Cardiac fibroblast (primary cell): ENCODE measurements at places on chromosomes 1 and 21.

DNA sequence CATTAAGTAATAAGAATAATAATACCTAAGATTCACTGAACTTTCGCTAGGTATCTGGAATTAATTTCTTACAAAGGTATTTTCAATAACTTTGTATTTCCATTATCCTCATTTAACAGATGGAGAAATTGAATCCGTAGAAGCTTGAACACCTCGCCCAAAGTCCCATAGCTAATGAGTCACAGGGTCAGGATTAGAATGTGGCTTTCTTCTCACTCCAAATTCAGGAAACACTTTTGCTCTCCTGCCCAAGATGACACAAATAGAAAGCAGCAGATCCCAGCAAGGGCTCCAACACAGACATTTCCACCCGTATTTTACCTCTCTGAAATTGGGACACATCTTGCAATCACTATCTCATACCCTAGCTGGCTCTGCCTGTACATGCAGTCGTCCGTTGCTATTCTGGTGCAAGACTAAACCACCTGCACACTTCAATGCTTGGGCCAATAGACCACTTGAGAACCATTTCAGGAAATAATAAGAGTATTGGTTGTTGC lies 125.9 kb upstream of the GREM2 start:
- no peak for DNase-seq

GRCh38 chr1:202162047-202162417 lies 1.6 kb upstream of the PTPN7 start:
- no peak for DNase-seq

GRCh38 chr1:41629571-41629970 lies 145.1 kb upstream of the EDN2 start:
- DNase-seq = peak; percentile 76

DNA sequence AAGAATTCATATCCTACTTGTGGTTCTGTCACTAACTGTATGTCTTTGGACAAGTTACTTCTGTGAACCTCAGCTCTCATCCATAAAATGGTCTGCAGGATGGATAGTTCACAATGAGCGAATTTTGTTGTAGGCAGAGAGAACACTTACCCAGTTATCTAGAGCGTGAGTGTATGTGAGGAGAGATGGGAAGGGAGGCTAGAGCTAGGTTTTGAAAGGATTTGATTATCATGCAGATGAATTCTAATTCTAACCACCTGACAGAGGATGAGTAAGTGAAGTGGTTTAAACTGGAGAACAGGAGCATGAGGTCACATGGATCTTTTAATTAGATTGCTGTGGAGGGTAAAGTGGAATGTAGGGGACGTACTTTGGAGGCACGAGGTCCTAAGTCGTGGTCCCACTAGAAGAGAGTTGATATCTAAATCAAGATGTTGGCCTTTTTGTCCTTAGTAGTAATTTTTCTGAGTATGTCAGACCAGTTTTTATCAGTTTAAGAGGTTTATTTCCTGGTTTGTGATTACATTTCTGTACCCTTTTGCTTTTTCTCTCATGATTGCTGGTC lies 5.0 kb downstream of the SUCO start:
- DNase-seq = no peak

DNA sequence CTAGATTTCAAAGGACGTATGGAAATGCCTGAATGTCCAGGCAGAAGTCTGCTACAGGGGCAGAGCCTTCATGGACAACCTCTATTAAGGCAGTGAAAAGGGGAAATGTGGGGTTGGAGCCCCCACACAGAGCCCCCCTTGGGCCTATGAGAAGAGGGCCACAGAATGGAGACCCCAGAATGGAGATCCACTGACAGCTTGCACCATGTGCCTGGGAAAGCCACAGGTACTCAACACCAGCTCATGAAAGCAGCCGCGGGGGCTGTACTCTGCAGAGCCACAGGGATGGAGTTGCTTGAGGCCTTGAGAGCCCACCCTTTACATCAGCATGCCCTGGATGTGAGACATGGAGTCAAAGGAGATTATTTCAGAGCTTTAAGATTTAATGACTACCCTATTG lies 108.7 kb downstream of the DMRTB1 start:
- DNase-seq = no peak

- no peak for DNase-seq
Measured at GRCh38 chr1:43247256-43247921, 22.4 kb upstream of the TMEM125 start.

DNA sequence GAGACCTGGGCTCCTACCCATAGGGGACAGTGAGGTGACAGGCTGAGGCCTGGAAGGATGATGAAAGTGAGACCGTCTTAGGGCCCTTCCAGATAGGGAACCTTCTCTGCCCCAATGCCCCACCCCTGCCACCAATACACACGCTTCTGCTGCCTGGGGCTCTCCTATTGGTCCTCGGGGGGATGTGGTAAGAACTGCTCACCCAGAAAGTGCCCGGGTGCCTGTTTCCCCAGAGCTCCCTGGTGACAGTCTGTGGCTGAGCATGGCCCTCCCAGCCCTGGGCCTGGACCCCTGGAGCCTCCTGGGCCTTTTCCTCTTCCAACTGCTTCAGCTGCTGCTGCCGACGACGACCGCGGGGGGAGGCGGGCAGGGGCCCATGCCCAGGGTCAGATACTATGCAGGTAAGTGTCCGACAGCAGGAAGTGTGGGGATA lies 948 bp downstream of the SEMA4A start:
- DNase-seq = no peak

- DNase-seq = peak; percentile 60
Measured at GRCh38 chr1:234699795-234700665, 90.1 kb upstream of the IRF2BP2 start.

DNA sequence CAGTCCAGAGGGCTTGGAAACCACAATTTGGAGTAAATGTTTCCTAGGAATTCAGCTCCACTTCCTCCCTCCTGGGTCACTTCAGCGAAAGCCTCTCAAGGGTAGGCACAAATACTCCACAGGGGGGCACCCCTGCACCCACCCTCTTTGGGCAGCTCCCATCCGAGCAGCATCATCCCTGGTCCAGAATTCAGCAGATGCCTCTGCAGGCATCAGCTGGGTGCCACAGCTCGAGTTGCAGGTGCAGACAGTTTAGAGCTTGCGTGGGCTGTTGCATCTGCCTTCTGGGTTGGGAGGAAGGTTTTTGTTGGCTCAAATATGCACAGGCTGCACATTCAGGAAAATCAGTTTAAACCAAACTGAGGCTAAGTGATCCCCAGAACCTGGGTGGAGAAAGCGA lies 25.0 kb downstream of the KANK4 start:
- no peak for DNase-seq

DNA sequence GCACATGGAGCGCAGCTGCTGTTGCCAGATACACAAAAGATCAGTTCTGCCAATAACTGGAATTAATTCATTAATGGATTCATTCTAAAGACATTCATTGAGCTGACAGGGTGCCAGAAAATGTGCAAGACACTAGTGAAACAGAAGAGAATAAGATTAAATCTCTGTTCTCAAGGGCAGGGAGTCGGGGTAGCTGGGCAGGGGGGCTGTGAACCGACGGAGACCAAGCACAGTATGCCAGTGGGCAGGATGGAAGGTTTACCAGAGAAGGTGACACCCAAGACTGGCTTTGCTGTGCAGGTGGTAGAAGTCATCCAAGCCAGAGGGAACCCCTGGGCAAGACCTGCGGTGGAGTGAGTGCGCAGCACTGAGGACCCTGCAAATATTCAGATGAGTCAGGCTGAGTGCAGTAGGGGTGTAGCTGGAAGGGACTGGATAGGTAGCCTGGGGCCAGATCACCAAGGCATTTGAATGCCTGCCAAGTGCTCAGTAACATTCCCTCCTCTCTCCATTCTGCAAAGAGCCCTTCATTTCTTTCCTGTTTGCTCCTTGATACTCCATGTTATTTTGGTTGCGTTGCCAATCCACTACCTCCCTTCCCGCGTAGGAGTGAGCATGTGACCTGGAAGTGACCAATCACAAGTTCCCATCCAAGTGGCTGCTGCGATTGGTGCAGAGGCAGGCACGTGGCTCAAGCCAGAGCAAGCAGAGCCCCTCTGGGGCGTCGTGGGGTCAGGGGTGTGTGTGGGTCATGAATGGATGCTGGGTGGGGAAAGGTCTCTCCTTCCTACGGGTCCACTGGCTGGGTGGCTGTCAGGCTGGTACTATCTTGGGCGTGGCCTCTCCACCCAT lies 413.1 kb downstream of the PTPRU start:
- DNase-seq = no peak
